ENCODE measurements at places on chromosomes 3 and 15. TPM values are rescaled to one million over a fixed set of nuclear protein-coding genes. Genes with fewer than 3 reads are reported as not detected.
A peak's percentile ranks its signal among the peaks of the same experiment; 100 is the strongest.

DNA sequence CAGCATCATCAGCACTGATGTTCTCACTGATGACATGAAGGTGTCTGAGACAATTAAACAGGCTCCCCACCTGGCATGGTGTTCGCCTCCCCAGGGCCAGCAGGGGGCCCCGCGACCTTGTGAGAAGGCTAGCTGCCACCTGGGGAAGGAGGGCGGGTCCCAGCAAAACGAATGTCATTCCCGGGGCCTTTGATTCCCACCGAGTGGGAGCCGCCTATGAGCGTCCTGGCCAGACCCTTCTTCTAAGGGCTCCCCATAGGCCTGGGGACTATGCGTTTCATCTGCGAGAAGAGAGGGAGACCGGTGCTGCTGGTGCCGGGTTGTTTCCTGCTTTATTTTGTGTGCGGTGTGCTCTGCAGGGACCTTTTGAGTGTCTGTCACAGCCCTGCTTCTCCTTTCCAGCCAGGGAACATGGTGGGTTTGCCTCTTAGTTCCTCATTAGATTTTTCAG is 20.5 kb upstream of the MINDY4B start:
- no peaks in the 10 kb centered on the region for H3K4me1 ChIP-seq
- H3K27ac ChIP-seq = no peak overlapping the region
- no peaks in the 10 kb centered on the region for H3K27me3 ChIP-seq
- peak; percentile 67 for DNase-seq
- H3K4me3 ChIP-seq = no peak overlapping the region
- no peaks in the 10 kb centered on the region for H3K36me3 ChIP-seq

DNA sequence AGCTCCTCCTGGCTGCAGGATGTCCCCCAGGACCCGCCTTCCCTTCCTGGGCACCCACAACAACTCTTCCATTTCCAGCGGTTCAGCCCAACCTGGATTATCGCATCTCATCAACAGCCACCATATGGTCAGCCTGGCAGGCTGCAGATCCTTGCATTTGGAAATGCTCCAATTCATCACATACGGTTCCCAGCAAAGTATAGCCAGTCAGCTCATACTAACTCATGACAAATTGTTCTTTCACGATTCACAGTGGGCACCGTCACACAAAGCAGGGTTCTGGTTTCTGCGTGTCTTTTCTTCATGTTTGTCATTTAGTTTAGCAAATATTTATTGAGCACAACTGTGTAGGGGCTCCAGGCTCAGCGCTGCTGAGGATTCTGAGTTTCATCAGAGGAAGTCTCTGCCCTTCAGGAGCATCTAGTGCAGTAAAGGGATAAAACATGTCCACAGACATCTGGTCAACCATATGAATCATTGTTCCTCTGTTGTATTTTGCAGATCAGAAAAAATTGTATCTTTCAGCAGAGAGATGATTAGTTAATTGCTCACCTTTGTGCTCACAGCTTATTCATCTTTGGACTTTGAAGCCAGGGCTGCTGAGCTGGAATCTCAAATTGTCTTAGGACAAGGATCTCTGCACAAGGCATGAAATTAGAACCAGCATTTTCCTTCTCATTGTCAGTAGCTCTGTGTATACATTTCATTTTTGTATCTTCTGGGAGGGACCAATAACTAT is 125.1 kb downstream of the GABRG3 start:
- H3K4me3 ChIP-seq = no peak overlapping the region
- H3K27ac ChIP-seq = no peak overlapping the region
- no peaks in the 10 kb centered on the region for H3K36me3 ChIP-seq
- no peaks in the 10 kb centered on the region for H3K4me1 ChIP-seq
- DNase-seq = no peak

DNA sequence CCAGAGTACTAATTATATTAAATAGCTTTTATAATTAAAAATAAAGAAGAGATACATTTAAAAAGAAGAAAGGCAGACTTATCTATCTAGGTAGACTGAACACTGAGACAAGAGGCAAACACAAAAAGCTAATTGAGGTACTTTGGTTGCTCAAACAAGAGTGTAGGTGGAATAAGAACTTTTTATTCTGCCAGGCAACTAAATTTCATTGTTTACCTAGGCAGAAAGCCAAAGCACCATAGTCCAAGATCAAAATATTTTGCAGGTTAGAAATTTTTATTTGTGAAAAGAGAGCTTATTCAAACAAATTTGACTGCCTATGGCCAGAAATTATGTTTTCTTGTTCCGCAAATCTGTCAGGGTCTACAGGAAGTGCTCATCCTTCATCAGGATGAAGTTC is 499.6 kb upstream of the GBE1 start:
- no peaks in the 10 kb centered on the region for H3K4me1 ChIP-seq
- H3K27me3 ChIP-seq = no peaks in the 10 kb centered on the region
- H3K27ac ChIP-seq = no peak overlapping the region
- H3K4me3 ChIP-seq = no peak overlapping the region
- no peaks in the 10 kb centered on the region for H3K36me3 ChIP-seq
- DNase-seq = no peak

GRCh38 chr3:36362973-36363372 is 17.3 kb upstream of the STAC start:
- H3K27me3 ChIP-seq = no peaks in the 10 kb centered on the region
- H3K27ac ChIP-seq = no peak overlapping the region
- H3K4me3 ChIP-seq = no peak overlapping the region
- no peaks in the 10 kb centered on the region for H3K36me3 ChIP-seq
- H3K4me1 ChIP-seq = no peaks in the 10 kb centered on the region

The NANOGP8 gene
- total RNA-seq = 6.0 TPM

DNA sequence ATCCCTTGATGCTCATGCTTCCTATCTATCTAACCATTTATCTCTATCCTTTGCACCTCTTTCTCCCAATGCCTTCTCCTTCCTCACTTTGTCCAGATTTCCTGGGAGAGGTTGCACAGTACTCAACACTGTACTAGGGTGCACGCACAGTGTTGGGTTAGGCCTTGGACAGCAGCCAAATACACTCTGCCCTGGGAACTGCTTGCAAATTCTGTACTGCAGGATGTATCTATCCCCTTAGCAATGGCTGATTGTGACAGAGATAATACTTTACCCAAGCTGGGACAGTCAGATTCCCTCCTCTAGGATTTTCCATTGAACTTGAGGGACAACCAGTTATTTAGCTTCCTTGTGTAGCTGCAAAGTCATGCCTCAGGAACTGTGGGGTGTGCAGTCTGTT is 113.3 kb downstream of the IL20RB start:
- no peak overlapping the region for H3K27ac ChIP-seq
- no peak overlapping the region for H3K4me3 ChIP-seq
- peaks cover 12% of the 10 kb centered on the region for H3K4me1 ChIP-seq
- H3K36me3 ChIP-seq = no peaks in the 10 kb centered on the region

- no peak overlapping the region for H3K27ac ChIP-seq
- H3K4me3 ChIP-seq = no peak overlapping the region
- H3K27me3 ChIP-seq = no peaks in the 10 kb centered on the region
- no peaks in the 10 kb centered on the region for H3K36me3 ChIP-seq
- no peaks in the 10 kb centered on the region for H3K4me1 ChIP-seq
Observed at GRCh38 chr15:28977377-28978010, 91.7 kb downstream of the APBA2 start.

All from testis (tissue), 5 donors.